SK-N-SH treated with all-trans-retinoic acid at 6 μM for 48 hours (cell line): ENCODE measurements at places on chromosomes 7 and 10.

- ATAC-seq = no peak
Measured at GRCh38 chr7:77691892-77692491, 4.3 kb upstream of the RSBN1L start.

- no peak for ATAC-seq
Measured at GRCh38 chr10:61124756-61125530, 181.0 kb upstream of the RHOBTB1 start.

DNA sequence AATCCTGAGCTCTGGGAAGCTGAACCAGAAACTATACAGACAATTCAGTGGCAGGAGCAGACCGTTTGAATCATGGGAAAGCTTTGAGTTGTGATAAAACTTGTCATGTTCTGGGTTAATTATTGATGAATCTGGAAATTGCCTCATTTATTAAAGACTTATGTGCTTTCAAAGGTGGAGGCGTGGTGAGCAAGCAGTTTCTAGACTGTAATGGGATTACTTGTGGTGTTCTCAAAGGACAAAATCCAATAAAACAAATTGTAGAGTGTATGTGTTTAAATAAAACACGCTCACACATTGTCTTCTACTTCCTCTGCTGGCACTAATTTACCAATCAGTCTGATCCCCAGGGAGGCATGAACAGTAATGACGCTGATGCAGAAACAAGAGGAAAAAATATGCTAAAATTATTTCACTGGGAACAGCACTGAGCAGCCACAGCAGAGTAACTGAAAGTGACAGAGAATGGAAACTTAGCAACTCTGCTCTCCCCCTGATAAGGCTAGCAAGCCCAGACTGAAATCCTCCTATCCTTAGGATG is 25.1 kb downstream of the PARD3 start:
- peak; percentile 55 for ATAC-seq

DNA sequence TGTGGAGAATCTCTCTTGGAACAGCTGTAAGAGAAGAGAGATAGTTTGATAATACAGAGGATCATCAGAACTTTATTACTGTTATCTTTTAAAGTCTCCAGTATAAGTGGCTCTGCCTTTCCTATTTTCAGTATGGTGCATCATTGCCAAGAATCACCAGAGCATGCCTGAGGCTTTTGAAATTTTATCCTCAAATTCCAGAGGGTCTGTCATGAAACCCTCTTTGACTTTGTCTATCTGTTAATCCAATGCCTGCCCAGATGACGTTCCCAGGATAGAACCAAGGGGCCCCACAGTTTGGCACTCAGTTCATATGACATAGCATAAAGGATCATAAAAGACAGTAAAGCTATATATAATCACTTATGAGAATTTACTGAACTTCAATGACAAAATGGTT is 35.3 kb upstream of the SEMA3C start:
- no peak for ATAC-seq

DNA sequence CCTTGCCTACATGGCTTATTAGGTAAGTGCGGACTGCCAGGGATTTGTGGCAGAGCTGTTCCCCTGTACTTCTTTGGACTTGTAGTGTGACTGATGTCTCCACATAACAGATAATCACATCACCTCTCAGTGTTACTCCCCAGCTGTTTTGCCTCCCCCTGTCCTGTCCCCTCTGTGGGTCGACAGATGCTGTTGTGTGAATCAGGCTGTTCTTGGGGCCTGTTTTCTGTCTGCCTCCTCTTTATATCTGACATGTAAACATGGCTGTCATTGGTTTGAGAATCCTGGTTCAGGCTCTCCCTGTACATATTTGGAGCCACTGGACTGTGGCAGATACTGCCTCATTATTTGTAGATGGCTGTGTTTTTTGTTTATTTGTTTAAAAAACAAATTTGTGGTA is 22.7 kb downstream of the CCNY start:
- ATAC-seq = no peak; the same call in 2 of the 3 replicates

- ATAC-seq = peak; percentile 5; the same call in 2 of the 3 replicates
Measured at GRCh38 chr7:47709451-47709850, 127.5 kb upstream of the TNS3 start.

- no peak for ATAC-seq
Measured at GRCh38 chr7:147078312-147078711, 961.7 kb downstream of the CNTNAP2 start.

- ATAC-seq = no peak
Measured at GRCh38 chr7:17236603-17237002, 61.8 kb upstream of the AHR start.

GRCh38 chr7:47284691-47285635 is 296.9 kb downstream of the TNS3 start:
- ATAC-seq = no peak

DNA sequence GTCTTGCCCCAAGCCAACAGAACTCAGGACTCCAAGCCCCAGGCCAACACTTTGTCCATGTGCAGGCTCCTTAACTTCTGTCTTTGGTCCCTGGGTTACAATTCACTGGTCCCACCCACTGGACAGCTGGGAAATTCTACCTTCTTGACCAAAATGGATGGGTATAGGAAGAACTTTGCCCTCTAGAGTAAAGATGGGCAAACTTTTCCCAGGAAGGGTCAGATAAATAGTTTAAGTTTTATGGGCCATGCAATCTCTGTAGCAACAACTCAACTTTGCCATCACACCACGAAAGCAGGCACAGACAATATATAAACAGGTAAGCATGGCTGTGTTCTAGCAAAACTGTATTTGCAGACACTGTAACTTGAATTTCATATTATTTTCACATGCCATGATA is 147.1 kb downstream of the PLXNA4 start:
- ATAC-seq = no peak

- ATAC-seq = no peak
Measured at GRCh38 chr10:101504438-101504837, 83.6 kb downstream of the POLL start.

- ATAC-seq = no peak
Measured at GRCh38 chr10:7119325-7120015, 291.4 kb downstream of the SFMBT2 start.

- peak; percentile 74 for ATAC-seq
Measured at GRCh38 chr10:91420868-91421267, 10.7 kb downstream of the HECTD2 start.

DNA sequence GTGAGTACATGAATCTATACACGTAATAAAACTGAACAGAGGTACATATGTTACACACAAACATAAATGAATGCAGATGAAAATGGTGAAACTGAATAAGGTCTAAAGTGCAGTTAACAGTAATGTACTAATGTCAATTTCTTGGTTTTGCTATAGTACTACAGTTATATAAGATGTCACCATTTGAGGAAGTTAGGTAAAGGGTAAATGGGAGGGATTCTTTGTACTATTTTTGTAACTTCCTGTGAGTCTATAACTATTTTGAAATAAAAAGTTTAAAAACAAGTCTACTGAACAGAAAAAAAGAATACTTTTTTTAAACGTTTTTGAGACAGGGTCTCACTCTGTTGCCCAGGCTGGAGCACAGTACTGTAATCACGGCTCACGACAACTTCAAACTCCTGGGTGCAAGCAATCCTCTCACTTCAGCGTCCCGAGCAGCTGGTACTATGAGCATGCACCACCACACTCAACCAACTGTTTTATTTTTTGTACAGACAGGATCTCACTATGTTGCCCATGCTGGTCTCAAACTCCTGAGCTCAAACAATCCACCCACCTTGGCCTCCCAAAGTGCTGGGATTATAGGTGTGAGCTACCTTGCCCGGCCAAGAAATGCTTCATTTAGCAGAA is 71.5 kb downstream of the WAPL start:
- no peak for ATAC-seq

DNA sequence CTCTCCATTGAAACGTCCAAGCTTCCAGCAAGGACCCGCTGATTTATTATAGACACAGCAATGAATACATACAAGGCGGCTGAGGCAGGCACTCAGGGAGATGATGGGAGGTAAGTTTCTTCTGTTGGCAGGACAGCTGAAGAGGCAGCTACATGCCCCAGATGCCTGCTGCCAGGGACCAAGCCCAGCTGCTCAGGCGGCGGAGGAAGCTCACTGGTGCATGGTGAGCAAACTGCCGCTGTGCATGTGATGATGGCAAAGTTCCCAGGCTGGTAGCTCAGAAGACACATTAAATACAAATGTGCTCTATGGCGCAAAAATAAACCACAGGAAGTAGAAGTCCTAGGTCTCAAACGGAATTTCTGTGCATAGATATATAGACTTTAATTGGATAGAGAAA is 2.3 kb downstream of the DNTT start:
- ATAC-seq = no peak

- ATAC-seq = no peak
Measured at GRCh38 chr7:74010407-74010806, 17.6 kb upstream of the ELN start.

GRCh38 chr7:131723926-131724325 is 167.5 kb upstream of the PODXL start:
- ATAC-seq = peak; percentile 68

DNA sequence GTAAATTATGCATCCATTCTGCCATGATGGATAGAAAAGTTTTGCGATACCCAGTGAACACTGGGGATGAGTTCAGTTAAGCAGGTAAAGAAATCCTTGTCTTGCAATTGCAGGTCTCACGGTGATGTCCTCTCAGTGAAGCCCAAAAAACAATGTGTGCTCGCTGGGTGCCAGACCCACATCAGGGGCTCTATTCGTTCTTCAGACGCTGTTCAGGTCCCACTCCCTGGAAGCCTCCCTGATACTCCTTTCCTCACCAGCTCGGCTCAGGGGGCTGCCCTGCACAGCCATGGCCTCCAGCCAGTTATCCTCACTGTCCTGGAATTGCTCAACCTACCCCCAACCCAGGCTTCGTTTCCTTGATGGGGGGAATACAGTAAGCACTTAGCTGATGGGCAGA is 323.5 kb downstream of the ADARB2 start:
- ATAC-seq = no peak

DNA sequence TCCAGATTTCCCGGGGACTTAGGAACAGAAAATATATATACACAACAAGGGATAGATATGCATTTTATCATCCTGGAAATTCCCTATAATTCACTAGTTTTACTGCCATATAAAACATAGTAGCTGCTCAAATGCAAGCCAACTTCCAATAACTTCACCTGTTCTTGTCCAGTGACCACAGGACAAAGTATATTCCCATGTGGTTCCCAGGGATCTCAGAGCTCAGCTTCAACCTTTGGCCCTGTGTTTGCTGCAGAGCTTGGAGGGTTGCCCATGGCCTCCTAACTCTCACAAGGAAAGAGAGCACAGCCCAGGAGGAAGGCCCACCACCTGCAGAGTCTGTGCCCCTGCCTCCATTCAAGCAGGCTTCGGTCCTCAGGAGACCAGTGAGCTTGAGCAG is 4.5 kb upstream of the DRGX start:
- no peak for ATAC-seq

DNA sequence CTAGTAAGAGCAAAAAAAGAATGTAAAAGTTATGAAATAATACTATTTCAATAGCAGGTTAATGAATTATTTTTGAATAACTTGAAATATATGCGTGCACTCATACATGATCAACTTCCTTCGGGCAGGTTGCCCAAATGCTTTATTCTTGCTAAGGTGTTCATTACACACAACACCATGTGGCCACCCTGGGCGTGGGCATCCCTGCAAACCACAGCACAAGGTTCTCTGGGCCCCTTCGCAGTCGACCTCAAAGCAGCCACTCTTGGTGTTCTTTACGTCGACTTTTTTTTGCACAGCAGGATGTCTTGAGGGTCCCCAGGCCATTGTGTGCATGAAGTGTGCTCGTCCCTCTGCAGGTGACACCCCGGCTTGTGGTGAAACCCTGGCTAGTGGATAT is 300.7 kb upstream of the PITRM1 start:
- ATAC-seq = no peak

DNA sequence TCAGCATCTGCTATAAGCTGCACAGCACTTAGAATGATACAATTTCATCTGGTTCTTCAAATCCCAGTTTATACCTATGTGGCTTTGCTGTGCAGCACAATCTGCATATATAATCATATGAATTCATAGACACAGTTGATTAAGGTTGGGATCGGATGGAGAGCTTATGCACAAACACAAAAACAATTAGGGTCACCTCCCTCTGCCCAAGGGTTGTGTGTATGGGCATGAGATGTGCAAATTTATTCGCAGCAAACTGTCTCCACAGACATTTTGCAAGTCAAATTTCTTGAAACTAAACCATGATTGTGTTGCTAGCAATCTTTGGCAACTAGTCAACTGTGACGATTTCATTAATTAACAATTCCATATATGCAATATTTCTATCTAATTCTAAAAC is 955.7 kb downstream of the SORCS3 start:
- no peak for ATAC-seq

GRCh38 chr10:60453036-60453435 is 63.4 kb upstream of the ANK3 start:
- ATAC-seq = no peak

DNA sequence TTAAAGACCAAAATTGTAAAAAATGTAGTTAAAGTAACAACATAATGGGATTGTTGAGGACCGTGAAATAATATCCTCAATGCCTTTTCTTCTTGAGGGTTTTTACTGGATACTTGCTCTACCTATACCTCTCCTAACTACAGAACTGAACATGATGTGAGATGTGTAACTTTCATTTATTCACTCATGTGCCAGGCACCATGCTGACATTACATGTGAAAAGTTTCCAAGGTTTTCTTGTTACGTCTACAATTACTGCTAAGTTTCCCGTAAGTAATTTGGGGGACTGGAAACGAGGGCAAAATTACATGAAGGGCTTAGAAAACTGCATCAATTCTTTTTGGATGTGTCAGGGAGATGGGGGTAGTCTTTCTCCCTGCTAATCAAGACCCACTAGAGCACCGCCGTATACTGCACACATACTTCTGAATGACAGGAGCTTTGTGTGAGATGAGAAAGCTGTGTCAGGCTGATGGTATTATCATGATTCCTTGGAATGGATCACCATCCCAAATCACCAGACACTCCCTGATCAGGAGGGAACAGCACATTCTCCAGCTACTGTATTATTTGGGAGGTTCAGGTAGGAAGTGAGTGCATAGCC is 41.8 kb downstream of the PTPRZ1 start:
- ATAC-seq = no peak

DNA sequence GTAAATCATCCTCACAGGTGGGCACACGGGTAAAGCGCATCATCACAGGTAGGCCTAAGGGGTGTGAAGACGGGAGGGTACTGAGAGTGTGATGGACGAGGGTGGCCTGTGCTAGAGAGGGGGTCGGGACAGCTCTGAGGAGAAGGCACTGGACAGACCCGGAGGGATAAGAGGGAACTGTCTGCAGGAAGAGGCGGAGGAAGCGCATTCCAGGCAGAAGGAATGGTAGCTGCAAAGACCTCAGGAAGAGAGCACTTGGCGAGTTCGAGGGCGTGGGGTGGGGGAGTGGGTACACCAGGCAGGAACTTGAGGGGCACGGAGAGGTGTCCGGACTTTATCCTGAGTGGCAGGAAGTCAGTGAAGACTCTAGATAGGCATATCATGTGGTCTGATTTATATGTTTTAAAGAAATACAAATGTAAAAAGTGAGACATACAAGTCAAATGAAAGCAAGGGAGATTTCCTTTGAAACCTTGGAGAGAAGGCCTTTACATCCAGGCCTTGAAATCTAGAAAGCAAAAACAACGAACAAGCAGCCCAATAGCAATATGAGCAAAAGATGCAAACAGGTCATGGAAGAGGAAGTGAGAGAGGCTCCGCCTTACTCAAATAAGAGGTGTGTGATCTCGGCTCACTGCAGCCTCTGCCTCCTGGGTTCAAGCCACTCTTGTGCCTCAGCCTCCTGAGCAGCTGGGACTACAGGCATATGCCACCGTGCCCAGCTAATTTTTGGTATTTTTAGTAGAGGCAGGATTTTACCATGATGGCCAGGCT is 3.6 kb downstream of the LHPP start:
- no peak for ATAC-seq
